ENCODE measurements at places on chromosomes 1 and 21.
A peak's percentile ranks its signal among the peaks of the same experiment; 100 is the strongest.

DNA sequence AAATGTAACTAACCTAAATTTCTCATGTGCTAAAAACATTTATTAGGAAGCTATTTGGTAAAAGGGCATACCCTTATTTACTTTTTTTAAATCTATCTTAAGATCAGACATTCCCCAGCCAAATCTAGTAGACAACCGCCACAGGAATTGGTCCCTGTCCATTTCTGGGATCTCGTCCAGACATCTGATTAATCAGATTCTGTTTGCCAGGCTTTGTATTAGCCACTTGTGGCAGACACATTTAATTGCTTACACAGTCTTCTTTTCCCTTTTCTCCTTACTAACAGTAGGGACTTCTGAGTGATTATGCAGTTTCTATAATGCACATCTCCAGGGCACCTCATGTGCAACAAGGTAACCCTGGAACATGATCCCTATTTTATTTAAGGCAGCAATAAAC, 449.0 kb upstream of the RGS18 start:
- no peak for DNase-seq

GRCh38 chr1:54070171-54070837, 16.9 kb downstream of the TCEANC2 start:
- peak; percentile 49 for DNase-seq

DNA sequence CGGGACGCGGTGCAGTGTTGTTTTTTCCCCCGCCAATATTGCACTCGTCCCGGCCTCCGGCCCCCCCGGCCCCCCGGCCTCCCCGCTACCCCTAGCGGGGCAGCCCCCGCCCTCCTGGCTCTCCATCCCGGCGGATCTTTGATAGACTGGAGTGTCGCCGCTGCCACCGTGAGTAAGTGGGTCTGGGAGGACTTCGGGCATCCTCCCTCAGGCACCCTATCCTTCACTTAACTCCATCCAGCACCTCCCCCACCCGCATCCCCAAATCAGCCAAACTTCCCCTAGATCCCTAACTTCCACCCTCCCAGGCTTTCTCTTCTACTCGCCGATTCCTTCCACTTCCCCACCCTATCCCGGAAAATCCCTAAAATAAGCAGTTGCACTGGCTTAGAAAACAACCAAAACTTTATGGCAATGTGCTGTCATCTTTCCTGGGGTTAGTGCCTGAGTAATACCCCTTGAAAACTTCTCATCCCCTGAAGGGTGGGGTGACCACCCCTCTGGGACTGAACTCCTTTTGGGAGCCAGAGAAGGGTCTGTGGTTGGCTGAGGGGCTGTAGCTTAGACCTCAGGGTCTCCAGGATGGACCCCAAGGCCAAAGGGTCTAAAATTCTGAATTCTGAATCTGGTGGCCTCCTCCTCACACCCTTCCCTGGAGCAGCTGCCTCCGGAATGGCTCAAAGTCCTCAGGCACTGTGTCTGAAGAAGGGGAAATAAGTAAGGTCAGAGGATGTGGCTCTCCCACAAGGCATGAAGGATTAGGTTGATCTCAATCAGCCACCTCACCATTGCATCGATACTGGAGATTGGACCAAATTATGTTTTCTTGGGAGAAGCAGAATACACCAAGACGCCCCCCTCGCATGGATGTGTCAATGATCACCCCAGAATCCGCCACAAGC, 12.2 kb downstream of the THBS3 start:
- no peak for DNase-seq

DNA sequence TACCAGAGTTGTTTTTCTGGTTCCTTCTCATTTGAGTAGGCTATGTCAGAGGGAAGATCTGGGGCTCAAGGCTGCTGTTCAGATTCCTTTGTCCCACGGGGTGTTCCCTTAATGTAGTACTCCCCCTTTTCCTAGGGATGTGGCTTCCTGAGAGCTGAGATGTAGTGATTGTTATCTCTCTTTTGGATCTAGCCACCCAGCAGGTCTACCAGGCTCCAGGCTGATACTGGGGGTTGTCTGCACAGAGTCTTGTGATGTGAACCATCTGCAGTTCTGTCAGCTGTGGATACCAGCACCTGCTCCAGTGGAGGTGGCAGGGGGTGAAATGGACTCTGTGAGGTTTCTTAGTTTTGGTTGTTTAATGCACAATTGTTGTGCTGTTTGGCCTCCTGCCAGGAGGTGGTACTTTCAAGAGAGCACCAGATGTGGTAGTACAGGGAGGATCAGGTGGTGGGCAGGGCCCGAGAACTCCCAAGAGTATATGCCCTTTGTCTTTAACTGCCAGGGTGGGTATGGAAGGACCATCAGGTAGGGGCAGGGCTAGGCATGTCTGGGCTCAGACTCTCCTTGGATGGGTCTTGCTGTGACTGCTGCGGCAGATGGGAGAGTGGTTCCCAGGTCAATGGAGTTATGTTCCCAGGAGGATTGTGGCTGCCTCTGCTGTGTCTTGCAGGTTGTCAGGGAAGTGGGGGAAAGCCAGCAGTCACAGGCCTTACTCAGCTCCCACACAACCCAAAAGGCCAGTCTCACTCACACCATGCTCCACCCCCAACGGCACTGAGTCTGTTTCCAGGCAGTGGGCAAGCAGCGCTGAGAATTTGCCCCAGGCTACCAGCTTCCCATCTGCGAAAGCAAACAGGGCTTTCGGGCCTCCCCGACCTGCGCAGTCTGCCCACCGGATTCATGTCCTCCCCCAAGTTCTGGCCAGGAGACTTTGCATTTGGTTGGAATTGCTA, 64.2 kb downstream of the SERINC2 start:
- DNase-seq: peak; percentile 90

DNA sequence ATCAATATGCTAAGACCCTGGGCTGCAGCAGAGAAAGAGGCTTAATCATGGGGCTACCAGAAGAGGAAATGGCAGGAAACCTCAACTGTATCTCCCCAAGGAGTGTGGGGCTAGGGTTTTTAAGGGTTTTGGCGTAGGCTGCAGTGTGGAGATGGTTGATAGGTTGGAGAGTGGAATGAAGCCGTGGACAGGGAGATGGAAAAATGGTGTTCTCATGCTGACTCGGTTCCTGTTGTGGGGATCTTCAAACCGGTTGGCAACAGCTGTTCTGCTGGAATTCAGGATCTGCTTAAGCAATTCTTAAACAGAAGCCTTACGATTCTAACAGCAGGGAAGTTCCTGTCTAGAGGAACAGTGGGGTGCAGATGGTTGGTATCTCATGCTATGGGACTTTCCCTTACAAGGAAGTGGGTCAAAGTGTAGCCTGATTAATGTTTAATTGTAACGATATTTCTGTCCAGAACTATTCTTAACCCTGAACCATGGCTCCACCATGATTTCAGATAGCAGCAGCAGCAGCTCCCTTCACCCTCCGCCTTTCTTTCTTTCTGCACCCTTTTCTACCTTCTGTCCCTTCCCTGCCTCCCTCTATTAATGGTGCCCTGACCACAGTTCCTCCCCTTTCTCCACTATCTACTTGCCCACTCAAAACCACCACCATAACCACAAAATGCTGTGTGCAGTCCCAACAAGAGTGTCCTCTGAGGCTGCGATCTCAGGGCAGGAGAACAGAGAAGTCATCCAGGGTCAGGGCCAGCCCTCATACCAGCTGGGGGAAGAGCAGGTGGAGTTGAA, 30.8 kb downstream of the RSPH1 start:
- DNase-seq: no peak

GRCh38 chr1:219427403-219427802, 185.5 kb downstream of the ZC3H11B start:
- DNase-seq: no peak

- no peak for DNase-seq
Observed at GRCh38 chr1:185365951-185366350, 48.9 kb upstream of the IVNS1ABP start.

DNA sequence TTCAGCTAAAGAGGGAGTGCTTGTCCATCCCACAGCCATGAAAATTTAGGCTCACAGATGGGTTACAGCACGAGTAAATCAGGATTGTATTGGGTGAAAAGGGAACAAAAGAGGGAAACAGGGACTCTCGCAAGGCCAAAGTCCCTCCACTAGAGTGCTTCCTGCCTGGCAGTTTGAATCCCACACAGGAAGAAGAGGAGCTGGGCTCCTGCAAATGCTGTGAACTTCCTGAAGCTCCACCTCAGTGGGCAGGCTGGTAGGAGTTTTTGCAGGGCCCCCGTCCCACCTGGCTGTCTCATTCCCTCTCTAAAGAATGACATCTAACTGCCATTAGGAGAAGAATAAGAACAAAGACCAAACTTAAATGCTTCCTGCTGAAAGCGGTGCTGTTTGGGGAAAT, 712.0 kb upstream of the PRMT6 start:
- DNase-seq: no peak

DNA sequence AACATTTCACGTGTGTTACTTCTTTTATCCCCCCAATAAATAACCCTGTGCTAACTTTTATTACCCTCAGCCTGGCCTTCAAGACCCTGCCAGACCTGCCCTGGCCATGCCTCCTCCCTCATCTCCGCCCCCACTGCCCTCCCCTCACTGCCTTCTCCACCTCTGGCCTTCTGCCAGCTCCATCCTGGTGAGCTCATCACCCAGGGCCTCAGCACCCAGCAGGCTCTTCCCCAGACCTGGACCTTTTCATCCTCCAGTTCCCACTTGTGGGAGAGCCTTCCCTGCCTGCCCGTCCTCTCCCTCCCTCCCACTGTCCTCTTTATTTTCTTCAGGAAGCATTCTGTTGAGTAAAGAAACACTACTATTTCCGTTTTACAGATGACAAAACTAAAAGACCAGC, 72.0 kb downstream of the SLC66A1 start:
- DNase-seq: peak; percentile 35

DNA sequence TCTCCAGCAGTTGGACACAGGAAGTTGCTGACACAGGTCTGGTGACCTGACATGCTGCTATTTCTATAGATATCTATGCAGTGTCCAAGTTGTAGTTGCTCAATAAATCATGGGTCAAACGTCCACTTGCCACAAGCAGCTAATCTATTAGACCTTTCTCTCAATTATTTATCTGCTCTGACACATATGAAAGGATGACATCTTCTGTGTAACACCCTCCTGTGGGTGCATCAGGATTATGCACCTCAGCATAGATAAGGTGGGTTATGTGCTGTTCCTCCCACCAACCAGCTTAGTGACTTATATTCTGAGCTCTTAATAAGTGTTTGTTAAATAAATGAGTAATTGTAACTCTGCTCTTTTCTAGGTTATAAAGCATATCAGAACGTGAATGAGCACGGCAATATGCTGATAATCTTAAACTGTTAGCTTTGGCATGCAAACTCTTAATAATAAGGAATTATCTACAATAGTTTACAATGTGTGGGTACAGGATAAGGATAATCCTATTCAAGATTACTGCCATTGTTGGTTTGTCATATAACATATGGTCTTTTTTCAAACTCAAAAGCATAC, 90.7 kb upstream of the GCLM start:
- DNase-seq: no peak

GRCh38 chr1:168636642-168637111, 60.3 kb downstream of the XCL1 start:
- DNase-seq: no peak

GRCh38 chr1:10456048-10456447, 6.2 kb downstream of the CORT start:
- no peak for DNase-seq

- DNase-seq: no peak
Observed at GRCh38 chr1:93707956-93708355, 26.3 kb upstream of the BCAR3 start.

DNA sequence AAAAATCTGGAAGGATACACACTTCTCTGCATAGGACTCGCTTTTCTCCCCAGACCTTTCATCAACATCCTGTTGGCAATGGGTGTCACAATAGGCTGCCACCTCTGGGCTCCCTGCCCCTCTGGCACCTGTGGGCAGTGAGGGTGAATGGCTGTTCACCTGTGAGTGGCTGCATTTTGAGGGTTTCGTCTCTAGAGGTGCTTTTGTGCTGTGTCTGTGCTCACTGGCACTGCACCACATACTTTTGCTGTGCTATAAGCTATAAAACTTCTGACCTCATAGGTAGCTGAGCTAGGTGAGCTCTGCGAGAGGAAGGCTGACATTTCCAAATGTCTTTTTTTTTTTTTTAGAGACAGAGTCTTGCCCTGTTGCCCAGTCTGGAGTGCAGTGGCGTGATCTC, 35.9 kb downstream of the SLC30A1 start:
- no peak for DNase-seq

DNA sequence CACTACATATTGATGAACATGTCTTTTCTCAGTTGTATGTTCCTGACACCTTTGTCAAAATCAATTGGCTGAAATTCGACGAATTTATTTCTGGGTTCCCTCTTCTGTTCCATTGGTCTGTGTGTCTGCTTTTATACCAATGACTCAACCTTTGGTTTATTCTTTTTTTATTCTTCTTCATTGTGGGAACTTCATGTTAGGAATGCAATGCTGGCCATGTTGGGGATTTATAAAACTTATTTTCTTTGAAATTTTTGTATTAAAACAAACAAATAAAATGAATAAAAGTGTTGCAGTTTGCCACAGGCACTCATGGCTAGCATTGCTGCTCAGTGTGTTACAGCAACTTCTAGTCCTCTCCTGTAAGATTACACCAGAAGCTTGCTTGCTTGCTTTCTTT, 287.8 kb downstream of the DUSP10 start:
- DNase-seq: no peak

DNA sequence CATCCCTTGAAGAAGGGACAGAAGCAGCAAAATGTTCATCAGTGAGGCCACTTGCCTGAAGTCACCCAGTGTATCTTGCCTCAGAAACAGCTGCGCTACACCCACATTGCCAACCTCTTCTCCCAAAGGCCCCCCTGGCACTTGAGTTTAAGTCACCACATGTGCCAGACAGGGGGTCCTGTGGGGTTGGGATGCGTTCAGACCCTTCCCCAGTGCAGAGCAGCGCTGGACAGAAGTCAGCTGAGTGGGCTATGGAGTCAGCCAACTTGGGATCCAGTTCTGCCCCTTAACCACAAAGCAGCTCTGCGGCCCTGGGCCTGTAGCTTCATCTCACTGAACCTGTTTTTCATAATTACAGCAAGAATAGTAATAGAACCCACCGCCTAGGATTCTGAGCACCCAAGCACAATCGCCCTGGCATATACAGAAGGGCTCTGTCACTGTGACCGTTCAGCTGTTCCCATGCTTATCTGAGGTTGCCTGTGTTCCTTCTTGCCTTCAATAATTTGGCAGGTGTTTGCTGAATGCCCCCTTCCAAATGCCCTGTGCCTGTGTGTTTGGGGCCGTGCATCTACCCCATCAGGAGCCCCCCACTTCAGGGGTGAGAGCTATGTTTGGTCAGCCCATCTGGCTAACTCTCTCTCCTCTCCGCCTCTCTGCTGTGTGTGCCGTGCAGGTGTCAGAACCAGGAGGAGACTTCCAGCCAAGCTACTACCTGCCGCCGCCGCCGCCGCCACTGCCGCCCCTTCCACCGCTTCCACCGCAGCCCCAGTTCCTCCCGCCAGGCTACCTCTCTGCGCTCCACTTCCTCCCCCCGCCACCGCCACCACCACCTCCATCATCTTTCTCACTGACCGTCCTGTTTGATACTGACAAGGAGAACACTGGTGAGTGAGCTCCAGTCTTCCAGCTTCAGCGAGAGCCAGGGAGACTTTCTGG, 5.0 kb downstream of the DMRTB1 start:
- DNase-seq: no peak

- no peak for DNase-seq
Observed at GRCh38 chr1:61087571-61087970, 5.2 kb downstream of the NFIA start.
